GM12864 (cell line): ENCODE measurements at places on chromosomes 4 and X.

GRCh38 chr4:157792716-157793115, 380.1 kb downstream of the GASK1B start:
- no peak for DNase-seq

- no peak for DNase-seq
These were observed 1.9 kb downstream of the TACC3 start for GRCh38 chr4:1723131-1723801.

DNA sequence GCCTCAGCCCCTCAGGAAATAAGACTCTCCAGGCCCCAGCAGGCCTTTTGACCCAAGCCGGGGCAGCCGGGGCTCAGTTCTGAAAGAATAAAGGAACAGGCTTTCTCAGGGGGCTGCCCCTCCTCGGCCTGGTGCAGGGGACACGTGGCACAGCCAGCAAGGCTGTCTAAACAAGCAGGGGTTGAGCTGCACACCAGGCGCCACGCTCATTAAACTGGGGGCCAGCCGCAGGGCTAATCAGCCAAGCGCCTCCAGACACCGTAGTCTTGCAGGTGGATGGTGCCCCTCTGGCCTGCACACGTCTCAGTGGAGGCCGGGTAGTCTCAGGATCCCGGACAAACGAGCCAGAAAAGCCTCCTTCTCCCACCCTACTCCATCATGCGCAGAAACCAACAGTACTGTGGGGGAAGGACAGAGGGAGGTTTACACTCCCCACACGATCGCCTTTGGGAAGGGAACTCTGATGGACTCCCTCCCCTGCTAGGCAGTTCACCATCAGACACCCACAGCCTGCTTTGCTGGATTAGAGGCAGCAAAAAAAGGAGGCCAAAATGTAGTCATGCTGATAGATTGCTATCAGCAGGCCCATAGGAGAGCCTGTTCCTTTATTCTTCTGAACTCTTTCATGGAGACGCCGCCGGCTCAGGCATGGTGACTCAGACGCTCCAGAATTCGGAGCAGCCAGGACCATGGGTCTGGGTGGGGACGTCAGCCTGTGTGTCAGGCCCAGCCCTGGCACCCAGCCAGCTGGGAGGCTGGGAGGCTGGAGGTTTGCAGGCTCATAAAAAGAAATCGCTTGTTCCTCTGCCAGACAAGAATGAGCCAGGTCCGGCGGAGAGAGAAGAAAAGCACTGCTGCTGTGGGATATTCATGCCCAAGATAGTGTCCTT, 342.4 kb downstream of the BCOR start:
- no peak for DNase-seq

GRCh38 chrX:107632346-107632745, 4.0 kb downstream of the PRPS1 start:
- DNase-seq, result no peak

DNA sequence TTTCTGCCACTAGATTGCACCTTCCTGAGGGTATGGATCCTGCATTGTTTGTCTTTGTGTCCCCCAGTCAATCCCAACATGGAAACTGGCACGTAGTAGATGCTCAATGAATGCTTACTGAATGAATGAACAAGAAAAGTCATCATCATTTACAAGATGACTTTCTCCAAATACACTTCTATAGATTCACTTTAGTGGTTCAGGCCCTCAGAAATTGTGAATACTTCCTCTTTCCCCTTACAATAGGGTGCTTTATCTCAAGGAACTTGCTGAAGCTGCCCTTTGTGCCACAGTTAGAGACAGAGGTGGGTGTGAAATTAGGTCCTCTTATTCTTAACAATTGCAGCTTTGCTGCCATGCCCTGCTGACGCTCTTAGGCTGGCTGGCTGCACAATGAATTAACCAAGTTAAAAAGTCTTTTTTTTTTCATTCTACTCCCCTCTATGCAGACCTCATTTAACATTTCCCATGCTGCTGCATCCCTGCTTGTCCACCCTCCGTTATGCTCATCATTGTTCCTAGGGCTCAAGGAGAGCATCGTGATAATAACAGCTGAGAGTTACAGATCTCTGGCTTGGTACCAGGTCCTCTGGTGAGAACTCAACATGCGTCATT, 108.0 kb upstream of the ZNF518B start:
- DNase-seq, result no peak

GRCh38 chr4:87105101-87105845, 115.1 kb downstream of the KLHL8 start:
- no peak for DNase-seq

- no peak for DNase-seq
These were observed 13.4 kb downstream of the DHRSX start for GRCh38 chrX:2487366-2487765.

DNA sequence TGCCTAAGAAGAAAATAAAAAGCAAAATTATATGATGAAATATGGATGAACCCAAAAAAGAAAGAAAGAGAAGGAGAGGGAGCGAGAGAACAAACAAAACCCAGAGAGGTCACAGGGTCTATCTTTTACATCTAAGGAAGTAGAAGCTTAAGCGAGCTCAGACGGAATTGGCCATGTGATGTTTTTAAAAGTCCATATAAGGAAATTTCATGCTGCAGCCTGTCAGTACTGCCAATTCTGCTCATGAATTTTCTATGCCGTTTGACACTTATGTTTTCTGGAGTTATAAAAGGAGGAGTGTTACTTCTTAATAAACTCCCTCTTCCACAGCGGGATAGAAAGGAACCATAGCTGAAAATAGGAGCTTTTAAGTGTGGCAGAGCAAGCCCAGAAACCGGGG, 32.9 kb upstream of the DCX start:
- no peak for DNase-seq

GRCh38 chrX:147781844-147782243, 129.9 kb upstream of the FMR1 start:
- DNase-seq, result no peak

GRCh38 chrX:154051201-154051810, 31.6 kb upstream of the IRAK1 start:
- DNase-seq, result no peak

DNA sequence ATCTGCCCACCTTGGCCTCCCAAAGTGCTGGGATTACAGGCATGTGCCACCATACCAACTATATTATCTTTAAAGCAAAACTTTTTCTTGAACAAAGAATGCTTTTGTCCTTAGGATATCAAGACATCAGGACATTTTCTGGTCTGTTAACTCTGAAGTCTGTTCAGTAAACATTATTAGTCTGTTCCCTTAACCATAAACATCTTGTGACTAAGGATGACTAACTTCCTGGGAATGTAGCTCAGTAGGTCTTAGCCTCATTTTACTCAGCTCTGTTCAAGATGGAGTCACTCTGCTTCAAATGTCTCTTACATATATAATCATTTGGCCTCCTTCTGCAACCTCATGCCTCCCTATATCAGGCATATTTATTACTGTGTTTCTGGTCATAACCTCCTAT, 122.9 kb downstream of the UBE2NL start:
- DNase-seq, result no peak

- no peak for DNase-seq
These were observed 29.8 kb upstream of the KLF3 start for GRCh38 chr4:38634047-38634759.

DNA sequence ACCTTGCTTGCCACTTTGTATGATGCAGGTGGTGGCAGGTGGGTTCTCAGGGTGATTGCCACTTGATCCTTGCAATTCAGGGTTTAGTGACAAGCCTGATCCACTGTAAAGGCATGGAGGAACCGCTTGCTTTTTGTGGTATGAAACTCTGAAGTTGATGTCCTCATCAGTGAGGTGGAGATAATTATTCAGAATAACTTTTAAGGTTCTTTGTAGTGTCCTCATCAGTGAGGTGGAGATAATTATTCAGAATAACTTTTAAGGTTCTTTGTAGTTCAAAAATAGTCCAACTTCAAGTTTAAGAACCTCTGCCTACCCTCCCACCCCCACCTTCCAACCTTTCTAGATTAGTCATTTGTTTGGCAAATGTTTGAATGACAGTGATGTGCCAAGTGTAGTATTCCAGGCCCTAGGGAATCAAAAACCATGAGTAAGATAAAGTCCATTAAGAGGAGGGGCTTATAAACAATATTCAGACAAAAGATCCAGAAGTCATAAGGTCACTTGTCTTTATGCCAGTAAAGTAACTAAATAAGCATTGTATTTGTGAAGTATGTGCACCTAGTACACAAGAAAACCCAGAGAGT, 51.2 kb downstream of the DCUN1D4 start:
- DNase-seq, result no peak

DNA sequence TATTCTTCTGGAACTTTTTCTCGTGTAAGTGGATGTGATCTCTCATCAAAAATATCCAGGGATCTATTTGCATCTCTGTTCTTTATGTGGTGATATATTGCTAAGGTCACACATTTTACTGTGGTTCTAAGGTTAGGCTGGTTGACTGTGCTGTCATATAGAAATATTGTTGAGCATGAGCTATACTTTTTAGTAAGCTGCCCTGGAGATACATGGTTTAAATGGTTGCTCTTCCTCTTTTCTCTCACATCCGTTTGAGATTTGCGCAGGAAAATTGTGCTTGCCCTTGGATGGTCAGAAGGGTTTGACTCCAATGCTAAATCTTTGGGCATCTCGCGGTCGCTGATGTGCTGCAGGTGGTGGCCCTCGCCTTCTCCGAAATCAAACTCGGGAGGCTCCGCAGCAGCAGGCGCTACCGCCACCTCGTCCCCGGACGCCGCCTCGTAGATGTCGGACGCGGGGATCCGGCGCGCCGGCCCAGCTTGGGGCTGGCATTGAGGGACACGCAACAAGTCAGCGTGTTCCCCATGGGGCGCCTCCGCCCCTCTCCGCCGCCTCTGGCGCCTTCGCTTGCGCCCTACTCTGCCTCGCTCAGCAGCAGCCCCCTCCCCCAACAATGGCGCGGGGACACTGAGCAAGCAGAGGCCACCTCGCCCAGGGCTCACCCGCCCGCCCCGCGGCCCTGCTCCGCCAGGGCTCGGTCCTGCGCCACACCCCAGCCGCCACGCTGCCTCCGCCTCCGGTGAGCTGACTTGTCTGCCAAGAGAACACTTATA, 154.5 kb downstream of the MSN start:
- DNase-seq, result no peak

GRCh38 chr4:122744229-122744628, 11.7 kb downstream of the BBS12 start:
- no peak for DNase-seq

- no peak for DNase-seq
These were observed 322.1 kb downstream of the CBLL2 start for GRCh38 chrX:22594766-22595165.

- no peak for DNase-seq
These were observed 304.1 kb upstream of the TECRL start for GRCh38 chr4:64713256-64713840.

DNA sequence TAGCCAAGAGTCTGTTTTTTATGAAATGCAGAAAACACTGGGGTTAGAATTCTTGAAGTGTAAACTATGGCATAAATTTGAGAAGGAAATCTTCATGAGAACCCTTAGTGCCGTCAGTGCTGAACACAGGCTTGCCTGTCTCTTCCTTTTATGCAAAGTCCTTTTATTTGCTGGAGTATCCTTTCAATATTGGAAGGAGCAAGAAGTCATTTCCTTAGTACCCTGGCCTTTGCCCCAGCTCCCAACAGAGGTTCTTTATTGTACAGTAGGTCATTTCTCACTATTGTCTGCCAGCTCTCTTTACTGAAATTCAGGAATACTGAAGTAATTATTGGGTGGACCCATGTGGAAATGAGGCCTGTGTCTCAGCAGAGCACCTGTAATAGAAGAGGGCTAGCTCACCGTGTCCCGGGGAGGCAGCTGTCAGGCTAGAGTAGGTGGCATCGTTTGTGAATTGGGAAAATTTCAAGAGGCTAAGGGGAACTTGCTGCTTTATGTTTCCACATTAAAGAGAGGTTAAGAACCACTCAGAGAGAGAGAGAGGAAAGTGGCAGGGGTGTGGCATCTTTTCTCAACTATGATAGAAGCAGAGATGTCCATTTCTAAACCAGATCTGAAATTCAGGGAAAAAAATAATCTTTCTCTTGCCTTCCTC, 8.7 kb downstream of the FHDC1 start:
- no peak for DNase-seq

DNA sequence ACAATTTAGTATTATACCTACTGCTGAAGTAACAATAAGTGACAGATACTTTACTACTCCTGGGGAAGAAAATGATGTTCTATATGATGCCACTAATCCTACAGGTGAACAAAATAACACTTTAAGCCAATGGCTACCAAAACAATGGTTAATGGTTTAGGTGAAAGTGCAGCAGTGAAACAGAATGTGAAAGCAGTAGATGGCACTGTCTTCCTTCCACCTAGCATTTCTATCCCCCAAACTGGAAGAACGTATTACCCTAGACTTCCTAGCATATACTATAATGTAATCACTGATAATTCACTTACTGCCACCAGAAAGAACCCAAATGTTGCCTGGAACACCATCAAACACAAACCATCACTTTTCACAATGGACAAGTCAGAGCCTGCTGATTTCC, 18.9 kb upstream of the CABS1 start:
- no peak for DNase-seq
